Mesenchymal stem cell (in vitro differentiated cells and primary cell): ENCODE measurements at places on chromosomes 7 and 10.

GRCh38 chr10:116886772-116887171 is 37.5 kb downstream of the ENO4 start:
- no peaks in the 10 kb centered on the region for H3K27me3 ChIP-seq
- no peaks in the 10 kb centered on the region for H3K36me3 ChIP-seq
- peaks cover 9% of the 10 kb centered on the region for H3K4me1 ChIP-seq

DNA sequence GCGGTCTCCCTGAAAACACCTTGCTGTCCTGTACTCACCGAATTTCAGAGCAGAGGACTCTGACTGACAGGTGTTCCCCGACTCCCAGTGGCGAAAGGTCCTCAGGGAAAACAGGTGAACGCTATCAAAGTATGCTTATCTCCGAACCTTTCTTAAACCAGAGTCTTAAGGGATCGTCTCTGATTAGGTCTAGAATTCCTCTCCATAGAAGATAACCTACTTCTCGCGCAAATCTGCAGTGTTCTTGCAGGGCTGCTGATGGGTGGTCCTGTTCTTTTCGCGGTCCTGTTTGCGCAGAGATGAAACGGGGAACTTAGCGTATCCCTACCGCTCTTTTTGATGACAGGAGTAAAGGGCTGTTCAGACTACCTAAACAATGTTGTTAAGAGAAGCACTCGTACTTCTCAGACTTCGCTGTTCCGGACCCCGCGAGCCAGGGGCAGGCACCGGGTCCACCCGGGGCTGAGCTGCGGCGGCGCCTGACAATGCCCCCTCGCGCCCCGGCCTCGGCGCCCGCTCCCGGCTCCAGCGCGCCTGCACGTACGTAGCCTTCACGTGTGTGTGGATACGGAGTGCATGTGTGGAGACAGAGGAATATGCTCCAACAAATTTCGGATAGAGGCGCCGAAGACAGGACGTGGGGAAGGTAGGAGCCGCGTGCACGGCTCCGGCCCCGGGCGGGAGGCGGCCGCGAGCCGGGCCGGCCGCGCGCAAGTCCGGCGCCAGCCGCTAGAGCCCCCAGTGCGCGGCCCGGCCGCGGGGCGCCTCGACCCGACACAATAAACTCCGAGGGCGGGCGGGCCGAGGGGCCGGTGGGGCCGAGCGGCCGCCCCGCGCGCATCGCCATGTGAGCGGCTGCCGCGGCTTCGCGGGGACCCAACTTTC is 766 bp upstream of the ZMYND11 start:
- peaks cover 13% of the 10 kb centered on the region for H3K4me1 ChIP-seq
- H3K27ac ChIP-seq = no peak overlapping the region
- H3K36me3 ChIP-seq = no peaks in the 10 kb centered on the region

DNA sequence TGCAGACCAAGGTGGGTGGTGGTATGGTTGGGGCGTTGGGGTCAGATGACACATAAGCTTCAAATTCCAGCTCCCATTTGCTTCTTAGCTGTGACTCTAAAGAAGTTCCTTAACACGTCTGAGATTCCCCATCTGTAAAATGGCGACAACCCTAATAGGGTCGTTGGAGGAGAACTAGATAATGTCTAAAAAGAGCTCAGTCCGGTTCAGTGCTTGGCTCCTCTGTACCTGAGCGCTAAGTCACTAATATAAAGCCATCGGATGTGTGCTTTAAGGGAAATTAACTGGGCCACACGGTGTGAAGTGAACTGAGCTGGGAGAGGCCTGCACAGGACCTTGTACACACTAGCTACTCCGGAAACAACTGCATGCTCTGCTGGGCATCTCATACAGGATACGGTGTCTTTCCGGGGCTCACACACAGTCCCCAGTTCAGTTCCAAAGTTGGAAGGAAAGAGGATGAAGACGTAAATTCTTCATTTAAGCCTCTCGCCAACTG is 476 bp upstream of the ZFYVE27 start:
- no peak for DNase-seq
- peaks cover 12% of the 10 kb centered on the region for H3K4me1 ChIP-seq
- H3K27ac ChIP-seq = no peak overlapping the region
- no peak overlapping the region for H3K4me3 ChIP-seq
- H3K36me3 ChIP-seq = peaks cover 4% of the 10 kb centered on the region
- no peaks in the 10 kb centered on the region for H3K27me3 ChIP-seq

DNA sequence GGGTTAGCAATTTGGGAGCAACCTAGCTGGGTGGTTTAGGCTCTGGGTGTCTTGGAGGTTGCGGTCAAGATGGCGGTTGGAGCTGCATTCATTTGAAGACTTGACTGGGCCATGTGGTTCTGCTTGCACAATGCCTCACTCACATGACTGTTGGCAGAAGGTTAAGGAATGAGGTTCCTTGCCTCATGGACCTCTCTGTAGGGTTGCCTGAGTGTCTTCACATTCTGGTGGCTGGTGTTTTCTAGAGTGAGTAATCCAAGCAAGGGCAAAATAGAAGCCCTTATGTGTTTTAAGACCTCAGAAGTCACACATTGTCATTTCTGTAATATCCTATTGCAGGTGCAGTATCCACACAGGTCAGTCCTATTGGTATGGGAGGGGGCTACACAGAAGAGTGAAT is 52.0 kb downstream of the CDK14 start:
- no peak overlapping the region for H3K4me3 ChIP-seq
- no peaks in the 10 kb centered on the region for H3K4me1 ChIP-seq
- no peak for DNase-seq
- H3K27ac ChIP-seq = no peak overlapping the region

GRCh38 chr10:71218046-71218650 is 5.8 kb downstream of the UNC5B start:
- peak overlapping the region; percentile 75 for H3K4me3 ChIP-seq
- peaks cover 21% of the 10 kb centered on the region for H3K4me1 ChIP-seq
- H3K27me3 ChIP-seq = peaks cover 87% of the 10 kb centered on the region
- no peak overlapping the region for H3K27ac ChIP-seq

DNA sequence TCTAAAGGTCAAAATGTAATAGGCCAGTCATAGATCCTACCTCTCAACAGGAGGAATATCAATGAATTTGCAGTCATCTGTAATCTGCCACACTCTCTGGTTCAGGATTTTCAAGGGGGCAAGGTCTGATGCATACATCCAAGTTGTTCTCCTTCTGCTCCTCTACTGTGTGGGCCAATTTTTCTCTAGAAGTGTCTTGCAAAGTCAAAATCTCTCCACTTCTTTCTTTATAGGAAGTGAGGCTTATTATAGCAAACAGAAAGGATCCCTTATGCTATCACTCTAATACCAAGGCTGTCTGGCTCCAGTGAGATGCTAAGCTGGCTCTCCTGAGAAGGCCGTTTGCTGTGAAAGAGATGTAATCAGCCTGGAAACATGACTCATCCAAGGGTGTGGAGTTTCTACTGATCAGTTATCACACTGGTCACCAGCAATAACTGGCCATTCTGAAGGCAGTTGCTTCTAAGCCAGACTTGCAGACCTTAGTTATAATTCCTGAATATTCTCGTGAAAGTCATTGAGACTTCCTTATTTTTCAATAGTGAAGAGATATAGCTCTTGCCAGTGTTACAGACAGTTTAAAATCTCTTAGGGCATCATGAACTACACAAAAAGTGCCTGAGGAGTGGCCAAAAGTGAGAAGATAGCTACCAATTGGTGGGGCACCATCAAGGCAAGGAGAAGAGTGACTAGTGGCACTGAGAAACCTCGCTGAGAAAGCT is 43.2 kb upstream of the LRGUK start:
- no peaks in the 10 kb centered on the region for H3K4me1 ChIP-seq
- DNase-seq = peak; percentile 24
- no peaks in the 10 kb centered on the region for H3K36me3 ChIP-seq
- no peak overlapping the region for H3K27ac ChIP-seq
- H3K27me3 ChIP-seq = no peaks in the 10 kb centered on the region

- H3K4me3 ChIP-seq = no peak overlapping the region
- DNase-seq = no peak
- no peaks in the 10 kb centered on the region for H3K27me3 ChIP-seq
- no peaks in the 10 kb centered on the region for H3K36me3 ChIP-seq
- H3K27ac ChIP-seq = no peak overlapping the region
Observed at GRCh38 chr10:110843031-110843430, 28.7 kb upstream of the PDCD4 start.

GRCh38 chr7:73602721-73603651 is 21.3 kb downstream of the MLXIPL start:
- no peak for DNase-seq
- no peak overlapping the region for H3K4me3 ChIP-seq
- peaks cover 17% of the 10 kb centered on the region for H3K4me1 ChIP-seq
- no peaks in the 10 kb centered on the region for H3K36me3 ChIP-seq

- DNase-seq = no peak
- H3K4me3 ChIP-seq = no peak overlapping the region
- no peak overlapping the region for H3K27ac ChIP-seq
Observed at GRCh38 chr7:8249121-8249520, 12.8 kb downstream of the ICA1 start.
